ENCODE measurements at places on chromosomes 12 and 14.

- DNase-seq: no peak
Measured at GRCh38 chr14:92121207-92121669, 268 bp downstream of the NDUFB1 start.

DNA sequence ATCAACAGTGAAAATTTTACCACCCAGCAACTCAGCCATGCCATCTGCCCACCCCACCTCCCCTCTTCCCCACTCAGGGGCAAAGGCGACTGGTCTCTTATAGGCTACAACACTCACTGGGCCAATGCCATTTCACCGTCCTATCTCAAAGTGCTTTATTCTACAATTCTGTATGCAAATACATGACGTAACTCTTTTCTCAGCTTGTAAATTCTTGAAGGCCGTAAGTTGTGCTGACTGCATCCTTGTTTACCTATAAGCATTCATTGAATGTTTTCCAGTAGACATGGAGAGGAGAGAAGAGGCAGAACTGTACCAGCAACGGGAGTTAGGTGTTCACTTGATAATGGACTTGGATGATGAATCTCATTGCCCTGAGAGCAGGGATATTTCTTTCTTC is 15.6 kb downstream of the BCL2L14 start:
- no peak for DNase-seq

DNA sequence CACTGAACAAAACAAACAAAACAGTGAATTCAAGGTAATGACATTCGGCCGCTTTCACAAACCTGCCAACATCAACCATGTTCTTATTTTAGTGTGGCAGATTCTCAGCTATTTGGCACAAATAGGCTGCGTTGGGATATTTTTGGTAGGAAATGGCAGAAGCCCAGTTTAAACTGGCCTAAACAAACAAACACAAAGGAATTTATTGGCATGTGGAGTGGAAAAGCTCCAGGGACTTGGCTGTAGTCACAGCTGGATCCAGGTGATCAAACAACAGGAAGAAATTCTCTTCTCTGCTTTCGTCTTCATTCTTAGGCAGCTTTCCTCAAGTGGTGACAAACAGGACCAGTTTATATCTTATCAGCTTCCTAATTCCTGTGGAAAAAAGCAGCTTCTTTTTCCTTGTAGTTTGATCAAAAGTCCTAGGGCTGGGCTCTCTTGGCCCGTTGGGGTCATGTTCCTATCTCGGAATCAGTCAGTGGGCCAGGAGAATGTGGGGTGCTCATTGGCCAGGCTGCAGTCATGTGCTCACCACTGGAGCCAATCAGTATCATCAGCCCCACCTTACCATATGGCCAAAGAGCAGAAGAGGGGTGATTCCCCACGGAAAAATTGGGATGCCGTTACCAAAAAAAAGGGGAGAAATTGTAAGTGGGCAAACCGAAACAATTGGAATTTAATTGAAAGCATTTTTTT is 22.6 kb downstream of the C12orf75 start:
- DNase-seq: no peak

- DNase-seq: no peak
Measured at GRCh38 chr12:132248453-132249167, 80.8 kb downstream of the GALNT9 start.

DNA sequence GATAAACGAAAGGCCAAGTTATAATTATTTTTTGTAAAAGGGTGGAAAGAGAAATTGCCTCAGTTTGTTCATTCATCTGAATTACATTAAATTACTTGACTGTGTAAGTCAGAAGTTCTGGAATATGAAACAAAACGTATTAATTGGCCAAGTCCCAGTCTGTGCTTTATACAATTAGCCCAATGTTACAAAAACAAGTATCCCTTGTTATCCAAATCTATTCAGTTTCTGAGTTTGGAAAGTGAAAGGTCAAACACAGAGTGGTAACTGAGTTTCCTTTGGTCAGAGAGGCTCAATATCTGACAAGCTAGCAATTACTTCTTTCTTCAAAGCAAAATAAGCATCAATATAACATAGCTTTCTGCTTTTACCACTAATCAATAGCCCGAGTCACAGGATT is 62.6 kb downstream of the SPPL3 start:
- no peak for DNase-seq

DNA sequence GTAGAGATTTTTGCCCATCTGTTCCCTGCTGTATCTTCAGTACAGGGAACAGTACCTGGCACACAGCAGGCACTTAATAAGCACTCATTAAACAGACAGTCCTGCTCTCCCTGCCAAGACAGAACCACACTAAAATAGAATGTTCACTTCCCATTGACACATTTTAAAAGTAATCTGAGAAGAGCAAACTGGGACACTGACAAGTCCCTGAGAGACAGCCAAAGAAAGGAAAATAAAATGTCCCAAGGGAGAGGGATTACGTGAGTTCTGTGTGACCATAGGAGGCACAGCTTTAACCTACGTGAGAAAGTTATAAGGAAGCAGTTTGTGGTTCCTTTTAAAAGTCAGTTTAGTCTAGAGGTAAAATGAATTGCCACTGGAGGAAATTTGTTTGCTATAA is 43.9 kb upstream of the SYCP3 start:
- DNase-seq: no peak

GRCh38 chr12:50603817-50604639 is 99.2 kb downstream of the DIP2B start:
- DNase-seq: no peak

DNA sequence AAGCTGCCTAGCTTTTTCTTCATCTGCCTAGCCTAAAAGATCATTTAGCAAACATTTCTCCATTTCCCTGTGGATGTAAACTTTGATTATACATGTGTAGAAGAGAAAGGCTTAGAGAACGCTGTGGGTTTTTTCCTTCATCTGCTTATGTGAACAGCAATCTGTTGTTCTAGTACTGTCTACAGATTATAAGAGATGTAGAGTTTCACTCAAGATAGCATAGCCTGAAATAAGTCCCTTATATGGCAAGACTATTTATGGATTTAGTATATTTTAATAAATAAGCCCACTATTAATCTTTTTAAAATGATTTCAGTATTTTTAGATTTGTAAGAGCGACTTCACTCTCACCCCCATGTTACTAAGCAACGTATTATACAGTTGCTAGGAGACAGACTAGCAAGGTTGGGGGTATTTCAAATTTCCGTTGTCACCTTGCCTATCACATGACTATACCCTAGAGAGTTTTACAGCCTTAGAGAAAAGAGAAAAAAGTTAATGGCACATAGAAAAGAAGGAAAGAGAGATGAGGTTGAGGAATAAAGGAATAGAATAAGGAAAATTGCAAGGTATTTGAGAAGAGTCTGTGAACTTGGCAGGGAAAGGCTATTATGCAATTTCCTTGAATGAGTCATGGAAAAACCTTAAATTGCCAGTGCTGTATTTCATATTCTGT is 12.2 kb upstream of the TUBA1A start:
- no peak for DNase-seq

GRCh38 chr12:81863406-81863805 is 104.3 kb upstream of the PPFIA2 start:
- DNase-seq: no peak

DNA sequence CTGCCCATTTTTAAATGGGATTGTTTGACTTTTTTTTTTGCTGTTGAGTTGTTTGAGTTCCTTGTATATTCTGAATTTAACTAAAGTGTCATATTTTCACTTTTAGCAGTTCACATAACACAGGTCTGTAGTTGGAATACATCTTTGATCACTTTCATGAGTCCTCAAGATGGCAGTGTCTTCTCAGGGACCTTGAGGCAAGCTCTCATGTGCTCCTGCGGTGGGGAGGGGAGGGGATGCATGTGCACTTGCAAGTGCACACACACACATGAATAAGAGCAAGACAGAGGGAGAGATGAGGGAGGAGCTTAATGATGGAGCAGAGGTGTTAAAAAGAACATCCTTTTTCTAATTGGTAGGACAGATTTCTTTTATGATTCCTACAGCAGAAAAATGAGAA is 291.4 kb upstream of the OR4E1 start:
- DNase-seq: peak; percentile 68

GRCh38 chr12:24596768-24597388 is 352.0 kb downstream of the BCAT1 start:
- DNase-seq: no peak

GRCh38 chr14:88985654-88986053 is 161.2 kb downstream of the TTC8 start:
- no peak for DNase-seq

DNA sequence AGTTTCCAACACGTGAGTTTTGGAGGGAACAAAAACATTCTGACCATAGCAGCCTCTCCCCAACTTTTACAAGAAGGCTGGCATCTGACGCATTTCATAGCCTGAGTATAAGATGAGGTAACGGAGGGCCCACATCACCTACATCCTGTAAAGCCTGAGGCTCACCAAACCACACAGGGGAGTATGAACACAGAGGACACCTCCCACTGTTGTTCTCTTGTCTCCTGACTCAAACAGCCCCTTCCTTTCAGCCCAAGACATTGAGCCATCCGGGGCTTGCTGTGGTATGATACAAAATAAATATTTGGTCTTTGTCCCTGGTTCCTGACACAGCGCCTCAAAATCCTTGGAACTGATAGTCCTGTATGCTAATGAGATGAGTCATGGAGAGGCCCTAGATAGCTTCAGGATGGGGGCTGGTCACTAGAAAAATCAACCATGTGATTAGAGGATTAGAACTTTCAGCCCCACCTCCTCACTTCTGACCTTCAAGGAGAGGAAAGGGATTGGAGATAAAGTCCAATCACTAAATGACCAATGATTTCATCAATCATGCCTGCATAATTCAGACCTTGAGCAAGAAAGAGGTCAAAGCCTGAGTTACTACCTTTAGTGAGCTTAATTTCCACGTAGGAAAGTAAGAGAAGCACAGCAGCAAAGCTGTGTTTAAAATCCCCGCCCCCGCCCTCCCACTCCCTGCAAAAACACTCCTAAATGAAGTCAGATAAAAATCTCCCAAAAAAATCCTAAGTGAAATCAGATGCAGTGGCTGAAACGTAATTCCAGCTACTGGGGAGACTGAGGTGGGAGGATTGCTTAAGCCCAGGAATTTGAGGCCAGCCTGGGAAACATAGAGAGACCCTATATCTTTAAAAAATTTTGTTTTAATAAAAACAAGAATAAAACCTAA is 236.4 kb downstream of the PCNX1 start:
- peak; percentile 75 for DNase-seq

DNA sequence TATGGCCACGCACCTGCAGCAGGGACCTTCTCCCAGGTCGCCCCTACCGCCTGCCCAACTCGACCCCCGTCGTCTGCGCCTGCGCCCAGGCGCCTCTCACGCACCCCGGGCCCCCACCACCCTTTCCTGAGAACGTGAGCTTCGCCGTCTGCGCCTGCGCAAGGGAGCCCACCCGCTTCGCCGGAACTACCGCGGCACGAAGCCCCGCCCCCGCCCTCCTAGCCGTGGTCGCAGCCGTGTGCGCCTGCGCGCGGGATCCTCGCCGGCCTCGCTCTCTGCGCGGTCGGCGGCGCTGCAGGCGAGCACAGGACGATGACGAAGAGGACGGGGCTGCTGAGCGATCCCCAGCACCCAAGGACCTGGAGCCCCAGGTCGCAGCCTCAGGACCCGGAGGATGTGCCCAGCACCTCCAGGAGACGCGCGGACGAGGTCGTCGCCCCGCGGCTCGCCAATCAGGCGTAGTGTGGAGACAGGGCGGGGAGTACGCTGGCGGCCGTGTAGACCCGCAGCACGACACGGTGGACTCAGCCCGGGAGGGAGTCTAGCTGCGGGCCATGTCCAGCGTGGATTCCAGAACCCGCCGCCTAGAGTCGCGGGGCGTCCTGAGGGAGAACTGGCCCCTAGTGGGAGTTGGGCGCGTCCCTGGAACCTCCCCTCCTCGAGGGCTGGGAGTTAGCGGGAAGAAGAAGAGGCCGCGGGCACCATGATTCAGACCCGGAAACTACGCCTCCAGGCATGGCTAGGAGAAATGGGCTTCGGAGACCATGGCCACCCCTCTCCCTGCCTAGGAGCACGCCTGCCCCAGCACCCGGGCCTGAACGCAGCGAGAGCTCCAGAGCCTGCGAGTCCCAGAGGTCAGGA is 1120.8 kb upstream of the TMEM132C start:
- peak; percentile 76 for DNase-seq

GRCh38 chr12:56862264-56862663 is 71.9 kb downstream of the SDR9C7 start:
- no peak for DNase-seq

DNA sequence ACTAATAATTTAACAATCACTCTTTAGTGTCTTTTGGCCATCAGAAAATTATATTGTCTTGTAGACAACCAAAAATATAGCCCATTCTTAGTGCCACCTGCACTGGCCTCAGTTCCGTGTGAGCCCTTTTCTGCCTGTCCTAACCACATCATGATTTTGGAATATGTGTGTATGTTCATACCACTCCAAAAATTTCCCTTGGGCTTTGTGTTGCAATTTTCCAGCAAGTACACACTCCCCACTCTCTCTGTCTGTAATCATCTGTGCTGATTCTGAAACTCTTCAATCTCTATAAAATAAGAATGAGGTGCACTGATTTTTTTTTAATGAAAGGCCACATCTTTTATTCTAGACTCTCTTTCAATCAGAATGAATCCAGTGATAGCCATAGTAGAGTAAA is 196.0 kb downstream of the PIK3C2G start:
- no peak for DNase-seq

DNA sequence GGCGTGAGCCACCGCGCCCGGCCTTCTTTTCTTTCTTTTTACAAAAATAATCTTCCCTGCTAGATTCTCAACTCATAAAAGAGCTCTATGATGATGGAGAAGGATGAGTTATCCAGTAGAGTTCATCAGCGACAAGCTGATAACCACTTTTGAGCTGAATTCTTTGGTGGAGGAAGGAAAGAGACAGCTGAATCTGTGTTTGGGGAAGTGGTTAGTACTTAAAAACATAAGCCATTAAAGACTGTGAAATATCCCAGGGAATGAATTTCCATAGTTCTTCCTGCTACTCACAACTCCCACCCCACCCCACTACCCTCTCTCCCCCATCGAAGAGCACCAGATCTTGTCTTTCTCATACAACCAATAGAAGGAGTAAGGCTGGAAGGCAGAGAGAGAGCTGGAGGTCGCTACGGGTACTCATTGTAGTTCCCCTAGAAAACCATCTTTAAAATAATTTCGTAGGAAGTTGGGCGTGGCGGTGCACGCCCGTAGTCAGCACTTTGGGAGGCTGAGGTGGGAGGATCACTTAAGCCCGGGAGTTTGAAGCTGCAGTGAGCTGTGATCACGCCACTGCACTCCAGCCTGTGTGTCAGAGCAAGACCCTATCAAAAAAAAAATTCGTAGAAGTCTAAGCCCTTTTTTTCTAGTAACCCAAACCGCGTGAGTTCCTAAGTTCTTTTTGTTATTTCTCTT is 647 bp upstream of the ESPL1 start:
- DNase-seq: peak; percentile 49

GRCh38 chr12:125183187-125184067 is 118.2 kb downstream of the AACS start:
- peak; percentile 77 for DNase-seq

DNA sequence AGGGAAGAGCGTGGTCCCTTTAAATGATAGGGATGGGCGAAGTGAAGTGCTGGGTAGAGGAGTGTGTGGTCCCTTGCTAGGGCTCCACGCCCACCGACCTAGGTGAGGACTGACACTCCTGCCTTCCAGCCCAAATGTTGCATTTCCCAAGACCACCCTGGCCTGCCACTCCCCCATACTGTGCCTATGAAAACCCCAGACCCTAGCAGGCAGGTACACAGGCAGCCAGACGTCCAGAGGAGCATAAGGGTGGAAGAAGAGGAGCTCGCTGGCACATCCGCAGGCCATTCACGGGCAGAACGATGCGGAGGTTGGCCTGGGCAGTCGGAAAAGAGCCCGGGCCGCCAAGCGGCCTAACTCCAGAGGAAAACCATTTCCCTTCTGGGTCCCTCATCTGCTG is 817 bp upstream of the IPO8 start:
- no peak for DNase-seq

Measured in stimulated activated CD4-positive, alpha-beta T cell treated with anti-CD3 and anti-CD28 coated beads, Interleukin-1b, Interleukin-23, amount 100 ng/mL, for 48 hours (primary cell).